ENCODE measurements at places on chromosomes 2 and 18.

GRCh38 chr2:36748166-36748565 lies 51.7 kb downstream of the VIT start:
- DNase-seq, result no peak

DNA sequence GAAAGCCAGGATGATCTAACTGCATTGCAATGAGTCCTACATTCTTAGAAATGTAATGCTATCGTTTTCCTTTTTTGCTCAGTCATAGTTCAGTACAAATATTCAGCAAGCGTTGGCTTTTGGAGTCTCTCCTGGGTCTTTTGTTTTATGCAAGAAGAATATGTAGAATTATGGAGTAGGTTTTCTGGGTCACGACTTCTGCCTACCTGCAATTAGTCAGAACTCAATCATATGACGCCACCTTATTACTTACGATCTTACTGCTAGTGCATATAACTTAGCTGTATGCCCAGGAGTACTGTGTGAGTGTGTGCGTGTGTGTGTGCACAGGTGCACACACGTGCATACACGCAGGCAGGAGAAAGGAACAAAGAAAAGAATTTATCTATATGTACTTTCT lies 640.2 kb downstream of the STK39 start:
- DNase-seq, result no peak

DNA sequence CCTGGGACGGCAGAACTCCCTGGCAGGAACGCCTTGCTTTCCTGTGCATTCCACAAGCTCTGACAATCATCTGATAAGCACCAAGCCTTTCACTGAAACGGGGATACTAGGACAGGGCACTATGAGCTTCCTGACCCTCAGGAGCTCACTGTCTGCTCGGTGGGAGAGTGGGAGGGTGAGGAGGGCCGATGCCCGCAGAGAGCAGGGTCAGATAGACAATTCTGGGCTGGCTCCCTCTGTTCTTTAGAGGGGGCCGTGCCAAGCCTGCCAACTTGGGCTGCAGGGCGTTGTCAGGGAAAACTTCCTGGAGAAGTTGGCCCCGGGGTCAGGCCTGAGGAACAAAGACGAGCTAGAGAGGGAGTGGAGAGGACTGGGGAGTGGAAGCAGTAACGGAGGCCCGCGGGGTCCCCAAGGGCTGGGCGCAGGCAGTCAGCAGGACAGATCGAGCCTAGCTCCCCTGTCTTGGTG lies 82.0 kb downstream of the CTAGE1 start:
- no peak for DNase-seq

DNA sequence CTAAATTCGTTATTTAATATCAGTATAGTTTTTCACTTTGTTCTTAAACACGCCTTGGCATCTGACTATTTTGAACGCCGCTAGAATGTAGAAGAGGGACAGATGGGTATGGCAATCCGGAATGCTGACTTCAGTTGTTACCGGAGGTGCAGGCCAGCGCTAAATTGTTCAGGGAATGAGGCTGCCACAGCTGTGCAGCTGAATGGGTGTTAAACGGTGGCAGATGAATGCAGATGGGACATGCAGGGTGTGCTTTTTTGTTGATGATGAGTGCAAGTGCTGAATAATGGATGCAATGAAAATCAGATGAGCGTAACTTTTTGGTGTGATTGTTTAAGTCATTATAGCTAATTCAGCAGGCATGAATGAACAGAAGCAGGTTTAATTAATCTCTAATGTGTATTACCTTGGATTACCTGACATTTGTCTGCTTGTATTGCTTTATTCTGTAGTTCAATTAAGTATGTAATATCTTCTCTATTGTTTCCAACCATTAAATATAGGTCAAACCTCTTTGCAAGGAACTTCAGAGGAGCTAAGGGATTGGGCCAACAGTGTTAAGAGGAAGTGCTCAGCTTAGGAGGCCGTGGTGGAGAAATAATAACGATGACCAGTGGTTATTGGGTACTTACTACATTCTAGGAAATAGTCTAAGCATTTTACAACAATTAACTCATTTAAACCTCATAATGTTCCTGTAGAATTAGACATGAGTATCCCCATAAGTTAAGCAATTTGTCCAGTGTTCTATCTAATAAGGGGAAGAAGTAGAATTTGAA lies 11.9 kb upstream of the CREG2 start:
- DNase-seq, result no peak

DNA sequence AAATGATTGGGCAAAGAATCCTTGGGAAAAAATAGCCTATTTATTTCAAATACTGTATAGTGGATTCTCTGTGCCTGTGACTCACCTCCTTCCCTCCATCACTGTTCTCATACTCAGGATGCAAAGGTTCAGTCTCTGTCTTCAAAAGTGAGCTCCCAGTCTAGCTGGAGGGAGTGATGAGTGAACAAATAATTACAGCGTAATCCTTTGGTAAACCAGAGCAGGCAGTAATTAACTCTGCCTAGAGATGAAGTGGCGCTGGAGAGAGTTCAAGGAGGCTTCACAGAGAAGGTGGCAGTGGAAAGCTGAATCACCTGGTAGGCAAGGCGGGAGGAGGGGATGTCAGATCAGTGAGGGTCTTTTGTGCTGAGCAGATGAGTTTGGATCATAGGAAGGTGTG lies 6.5 kb downstream of the DGUOK start:
- peak; percentile 33 for DNase-seq

DNA sequence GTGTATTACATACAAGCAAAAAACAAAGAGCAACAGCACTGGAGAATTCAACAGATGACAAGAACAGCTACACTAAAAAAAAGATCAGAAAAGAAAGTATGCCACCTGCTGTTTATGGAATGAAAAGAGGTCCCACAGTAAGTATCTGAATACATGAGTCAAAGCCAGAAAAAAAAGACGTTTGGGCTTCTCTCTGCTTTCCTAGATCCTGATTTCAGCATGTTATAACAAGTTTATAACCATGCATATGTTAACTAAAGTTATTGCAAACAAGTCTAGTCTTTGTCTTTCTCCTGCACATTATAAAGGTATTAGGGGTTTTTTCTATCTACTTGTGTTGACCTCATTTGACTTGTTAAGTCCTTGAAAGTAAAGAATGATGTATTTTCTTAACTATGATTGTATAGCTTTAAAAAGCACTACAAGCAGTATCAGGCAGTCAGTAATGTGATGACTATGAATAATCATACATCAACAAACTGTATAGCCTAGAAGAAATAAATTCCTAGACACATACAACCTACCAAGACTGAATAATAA lies 108.5 kb upstream of the COL5A2 start:
- DNase-seq, result peak; percentile 75

DNA sequence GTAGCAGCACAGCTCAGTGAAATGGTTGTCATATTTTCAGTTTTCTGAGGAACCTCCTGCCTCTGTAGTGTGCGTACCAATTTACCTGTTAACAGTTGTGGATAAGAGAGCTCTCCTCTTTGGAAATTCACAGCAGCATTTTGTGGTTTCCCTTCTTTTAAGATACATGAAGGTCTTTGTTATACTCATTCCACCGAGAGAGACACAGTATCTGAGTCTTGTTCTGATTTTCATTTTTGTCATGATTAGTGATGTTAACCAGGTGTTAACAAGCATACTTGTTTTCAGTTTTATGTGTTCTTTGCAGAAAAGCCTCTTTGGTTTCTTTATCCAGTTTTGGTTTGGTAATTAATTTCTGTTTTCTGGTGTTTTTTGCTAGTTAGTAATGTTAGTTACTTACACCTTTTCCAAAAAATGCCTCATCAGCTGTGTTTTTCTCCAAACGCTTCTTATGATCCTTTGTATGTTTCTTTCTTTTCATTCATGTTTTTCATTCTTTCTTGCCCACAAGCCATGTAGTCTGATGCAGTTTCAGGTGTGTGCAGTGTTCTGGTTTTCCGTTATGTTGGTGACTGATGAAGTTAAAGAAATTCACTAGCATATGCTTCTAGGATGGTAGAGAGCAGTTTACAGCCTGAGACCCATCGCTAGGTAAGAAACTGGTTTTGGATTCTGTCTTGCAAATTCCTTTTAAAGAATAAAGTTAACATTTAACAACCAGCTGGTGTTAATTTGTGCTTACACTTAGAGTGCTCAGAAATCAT lies 30.1 kb downstream of the CCDC74A start:
- DNase-seq, result no peak

DNA sequence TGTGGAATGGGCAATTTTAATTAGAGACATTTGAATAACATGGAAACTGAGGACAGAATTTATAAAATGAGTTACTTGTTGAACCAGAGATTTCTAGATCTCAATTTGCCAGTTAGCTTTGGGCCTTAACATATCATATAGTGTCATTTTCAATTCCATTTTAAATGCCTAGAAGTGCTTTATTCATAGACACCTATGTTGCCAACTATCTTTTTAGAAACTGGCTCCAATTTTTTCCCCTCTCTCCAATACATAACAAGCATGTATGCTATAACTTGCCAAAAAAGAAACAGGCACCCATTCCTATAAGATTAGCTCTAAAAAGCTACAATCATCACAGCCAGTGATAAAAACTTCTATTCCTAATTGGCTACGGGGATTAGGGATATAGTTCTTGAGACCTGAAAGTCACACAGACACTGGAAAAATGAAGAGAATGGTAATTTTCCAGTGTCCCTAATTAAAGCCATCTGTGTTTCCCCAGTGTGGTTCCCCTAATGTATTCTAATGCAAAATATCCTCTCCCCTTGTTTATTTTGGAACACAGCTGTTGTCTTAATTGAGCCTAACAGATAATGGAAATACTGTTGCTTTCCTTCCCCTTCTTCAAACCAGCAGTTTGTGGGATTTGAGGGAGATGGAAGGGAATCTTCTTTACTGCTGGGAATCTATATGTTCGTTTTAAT lies 205.5 kb upstream of the FSHR start:
- DNase-seq, result no peak

DNA sequence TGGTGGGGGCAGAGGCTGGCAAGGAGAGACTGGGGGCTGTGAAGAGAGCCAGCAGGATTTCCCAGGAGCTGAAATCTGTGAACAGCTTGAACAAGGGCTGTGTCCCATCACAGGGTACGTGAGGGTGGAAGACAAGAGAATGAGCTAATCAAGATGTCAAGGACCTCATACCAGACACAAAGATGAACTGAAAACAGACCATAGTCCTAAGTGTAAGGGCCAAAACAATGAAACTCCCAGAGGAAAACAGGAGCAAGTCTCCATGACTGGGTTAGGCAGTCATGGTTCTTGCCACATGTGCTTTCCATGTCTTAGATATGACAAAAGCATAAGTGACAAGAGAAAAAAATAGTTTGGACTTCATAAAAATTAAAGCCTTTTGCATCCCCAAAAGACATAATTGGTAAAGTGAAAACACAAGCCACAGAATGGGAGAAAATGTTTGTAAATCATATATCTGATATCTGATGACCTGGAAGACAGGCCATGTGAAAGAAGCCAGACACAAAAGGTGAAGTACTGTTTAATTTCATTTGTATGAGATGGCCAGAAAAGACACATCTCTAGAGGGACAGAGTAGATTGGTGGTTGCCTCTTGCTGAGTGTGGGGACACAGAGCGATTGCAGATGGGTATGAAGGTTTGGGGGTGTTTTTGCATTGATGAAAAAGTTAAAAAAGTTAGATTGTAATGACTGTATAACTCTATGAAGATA lies 67.6 kb downstream of the FHOD3 start:
- DNase-seq, result no peak

GRCh38 chr18:28018351-28018750 lies 158.6 kb downstream of the CDH2 start:
- no peak for DNase-seq

GRCh38 chr2:60959501-60959900 lies 58.0 kb upstream of the PEX13 start:
- DNase-seq, result no peak

- no peak for DNase-seq
Measured at GRCh38 chr2:27133195-27133875, 1.1 kb downstream of the PREB start.

GRCh38 chr18:805008-805754 lies 6.9 kb downstream of the YES1 start:
- DNase-seq, result peak; percentile 26

DNA sequence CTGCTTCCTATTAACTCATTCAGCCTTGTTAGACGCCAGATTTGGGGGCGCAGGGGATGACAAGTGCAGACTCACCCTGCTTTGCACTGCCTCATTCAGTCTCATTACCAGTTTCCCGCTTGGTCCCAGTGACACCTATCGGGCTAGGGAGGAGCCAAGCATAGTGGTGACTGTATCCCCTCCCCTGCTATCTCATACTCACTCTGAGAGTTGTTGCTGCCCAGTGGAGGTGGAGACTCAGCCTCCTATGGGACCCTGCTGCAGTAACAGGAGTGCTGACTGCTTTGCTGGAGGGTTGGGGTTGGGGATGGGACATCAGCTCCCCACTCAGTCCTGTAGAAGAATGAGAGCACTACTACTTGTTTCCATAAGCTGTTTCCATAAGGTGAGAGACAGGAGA lies 21.3 kb upstream of the PIK3C3 start:
- no peak for DNase-seq

- DNase-seq, result peak; percentile 91
Measured at GRCh38 chr2:179837408-179837807, 24.0 kb downstream of the ZNF385B start.

- peak; percentile 10 for DNase-seq
Measured at GRCh38 chr2:43898134-43898837, 59.5 kb downstream of the ABCG8 start.

DNA sequence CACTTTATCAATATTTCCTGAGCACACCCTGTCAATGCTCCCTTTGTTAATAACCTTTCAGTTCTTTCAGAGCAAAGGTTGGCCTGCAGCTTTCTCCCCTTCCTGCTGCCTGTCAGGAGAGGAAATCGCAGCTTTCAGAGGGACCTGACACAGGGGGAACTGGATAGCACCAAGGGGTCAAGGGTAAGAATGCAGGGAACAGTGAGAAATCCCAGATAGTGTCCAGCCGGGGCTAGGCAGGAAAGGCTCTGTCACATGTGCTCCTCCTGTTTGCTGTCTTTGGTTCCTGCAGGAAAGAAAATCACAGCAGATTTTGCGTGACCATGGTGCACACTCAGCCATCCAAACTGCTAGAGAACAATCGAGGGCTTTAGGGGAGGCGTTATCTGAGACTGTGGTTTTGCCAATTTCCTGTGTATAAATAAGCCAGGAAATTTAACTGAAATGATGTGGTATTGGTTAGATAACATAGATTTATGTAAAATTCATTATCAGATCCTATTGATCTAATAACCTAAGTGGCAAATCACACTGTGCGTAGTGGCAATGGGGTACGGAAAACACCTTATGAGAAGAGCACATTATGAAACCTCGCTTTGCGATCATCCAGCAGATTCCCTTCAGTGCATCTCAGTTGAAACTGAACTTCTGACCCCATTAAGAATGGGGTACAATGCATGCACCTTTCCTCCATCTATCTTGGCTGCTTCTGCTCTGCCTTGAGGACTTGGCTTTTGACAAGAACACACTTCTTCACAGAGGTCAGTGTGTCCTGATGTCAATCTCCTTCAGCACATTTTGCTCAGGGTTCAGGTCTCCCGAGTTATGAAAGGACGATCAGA lies 178.0 kb downstream of the ICOS start:
- DNase-seq, result no peak

- DNase-seq, result peak; percentile 5
Measured at GRCh38 chr2:76998704-76999103, 523.5 kb downstream of the LRRTM4 start.

DNA sequence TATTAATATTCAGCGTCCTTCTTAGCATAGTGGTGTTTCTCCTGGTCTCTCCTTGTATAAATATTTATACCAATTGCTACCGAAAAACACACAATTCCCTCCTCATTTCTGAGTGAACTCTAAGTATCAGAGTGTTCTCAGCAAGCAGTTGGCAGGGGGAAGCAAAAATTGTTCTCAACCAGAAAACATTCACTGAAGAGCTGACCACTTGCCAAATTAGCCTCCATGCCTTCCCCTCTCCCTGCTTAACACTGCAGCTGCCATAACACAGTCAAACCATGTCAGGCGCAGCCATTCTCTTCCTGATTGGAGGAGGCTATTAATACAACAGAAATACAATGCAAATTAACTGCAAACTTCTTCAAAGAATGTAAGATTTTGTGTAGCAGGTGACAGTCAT lies 105.0 kb downstream of the COL6A3 start:
- no peak for DNase-seq

Data from renal cortical epithelial cell (primary cell).